ENCODE measurements at places on chromosomes 1 and 21.

DNA sequence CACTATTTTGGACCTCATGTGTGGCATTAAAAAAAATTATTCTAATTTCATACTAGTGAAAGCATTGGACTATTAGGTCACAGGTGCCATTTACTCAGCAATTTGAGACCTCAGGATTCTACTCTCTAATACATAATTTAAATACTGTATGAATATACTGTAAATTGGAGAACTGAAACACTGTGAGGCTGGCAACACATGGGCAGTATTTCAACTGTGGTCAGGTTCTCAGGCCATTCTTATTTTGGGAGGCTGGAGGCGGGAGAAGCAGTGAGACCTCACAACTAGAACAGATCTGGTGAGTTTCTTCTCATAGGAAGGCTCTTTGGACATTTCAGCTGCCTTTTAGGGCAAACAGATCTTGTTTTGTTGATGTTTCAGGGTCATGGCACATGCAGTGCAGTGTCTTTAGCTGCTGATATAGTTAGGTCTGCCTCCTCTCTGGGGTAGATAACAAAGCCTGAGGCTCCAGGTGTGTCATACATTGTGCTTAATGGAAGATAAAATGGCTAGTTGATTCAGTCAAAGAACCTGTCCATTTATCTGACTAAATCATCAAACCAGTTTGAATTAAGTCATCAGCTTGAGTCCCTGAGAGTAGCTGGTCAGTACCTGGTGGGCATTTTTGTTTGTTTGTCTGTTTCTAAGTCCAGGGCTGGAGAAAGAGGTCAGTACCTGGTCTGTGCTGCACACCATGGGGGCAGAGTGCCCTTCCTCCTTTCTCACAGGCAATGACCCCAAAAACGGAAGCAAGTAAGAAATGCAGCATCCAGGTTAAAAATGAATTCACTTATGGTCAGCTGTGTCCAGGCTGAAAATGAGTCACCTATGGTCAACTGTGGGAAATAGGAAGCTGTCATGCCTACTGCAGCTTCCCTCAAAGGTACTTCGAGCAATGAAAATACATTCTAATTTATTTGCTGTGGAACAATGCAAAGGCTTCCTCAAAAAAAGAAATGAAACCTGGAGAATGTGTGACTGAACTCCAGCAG, 216.2 kb downstream of the SDCCAG8 start:
- no peak for DNase-seq

DNA sequence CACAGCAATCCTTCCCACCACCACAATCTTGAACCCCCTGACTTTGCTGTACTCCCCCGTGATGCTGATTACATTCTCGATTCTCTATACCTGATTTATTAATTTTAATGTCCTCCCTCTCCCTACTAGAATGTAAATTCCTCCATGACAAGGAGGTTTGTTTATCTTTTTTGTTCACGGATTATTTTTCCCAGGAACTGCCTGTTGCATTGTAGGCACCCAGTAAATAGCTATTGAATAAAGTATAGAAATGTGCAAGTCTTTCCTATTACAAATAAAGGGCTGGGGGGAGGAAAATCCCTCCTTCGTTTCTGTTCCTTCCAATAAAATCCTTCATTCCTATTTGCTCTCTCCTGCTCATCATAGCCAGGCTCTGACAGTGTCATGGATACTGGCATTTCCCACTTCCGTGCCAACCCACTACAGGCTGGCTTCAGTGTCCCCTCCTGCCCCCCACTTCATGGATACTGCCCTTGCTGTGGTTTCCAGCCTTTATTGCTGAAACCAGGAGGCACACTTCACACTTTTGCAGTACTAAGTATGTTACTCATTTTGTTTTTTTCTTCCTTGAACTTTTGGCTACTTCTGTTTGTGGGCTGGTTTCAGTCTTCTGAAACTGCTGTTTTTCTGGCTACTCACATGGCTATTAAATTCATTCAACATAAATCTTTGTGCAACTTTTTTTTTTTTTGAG, 7.5 kb downstream of the KIF1B start:
- no peak for DNase-seq

- no peak for DNase-seq
Measured at GRCh38 chr1:28087614-28088167, 719 bp downstream of the EYA3 start.

DNA sequence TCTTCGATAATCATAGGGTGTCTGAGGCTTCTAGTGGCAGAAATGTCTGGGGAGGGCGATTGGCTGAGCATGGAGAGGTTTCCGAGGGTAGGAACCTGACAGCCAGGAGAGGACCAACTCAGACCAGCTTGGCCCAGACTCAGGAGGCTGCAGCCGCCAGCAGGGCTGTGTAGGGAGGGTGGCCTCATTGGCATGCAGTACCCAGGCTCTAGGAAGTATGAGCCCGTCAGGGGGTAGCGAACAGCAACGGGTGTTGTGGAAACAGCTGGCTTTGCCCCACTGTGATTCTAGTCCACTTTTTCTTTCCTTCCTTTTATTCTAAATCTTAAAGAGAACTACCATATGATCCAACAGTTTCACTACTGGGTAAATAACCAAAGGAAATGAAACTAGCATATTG, 103.3 kb downstream of the DIRAS3 start:
- no peak for DNase-seq

GRCh38 chr1:246435421-246436041, 71.5 kb downstream of the SMYD3 start:
- no peak for DNase-seq

GRCh38 chr1:183699616-183700160, 46.6 kb upstream of the APOBEC4 start:
- DNase-seq: no peak

DNA sequence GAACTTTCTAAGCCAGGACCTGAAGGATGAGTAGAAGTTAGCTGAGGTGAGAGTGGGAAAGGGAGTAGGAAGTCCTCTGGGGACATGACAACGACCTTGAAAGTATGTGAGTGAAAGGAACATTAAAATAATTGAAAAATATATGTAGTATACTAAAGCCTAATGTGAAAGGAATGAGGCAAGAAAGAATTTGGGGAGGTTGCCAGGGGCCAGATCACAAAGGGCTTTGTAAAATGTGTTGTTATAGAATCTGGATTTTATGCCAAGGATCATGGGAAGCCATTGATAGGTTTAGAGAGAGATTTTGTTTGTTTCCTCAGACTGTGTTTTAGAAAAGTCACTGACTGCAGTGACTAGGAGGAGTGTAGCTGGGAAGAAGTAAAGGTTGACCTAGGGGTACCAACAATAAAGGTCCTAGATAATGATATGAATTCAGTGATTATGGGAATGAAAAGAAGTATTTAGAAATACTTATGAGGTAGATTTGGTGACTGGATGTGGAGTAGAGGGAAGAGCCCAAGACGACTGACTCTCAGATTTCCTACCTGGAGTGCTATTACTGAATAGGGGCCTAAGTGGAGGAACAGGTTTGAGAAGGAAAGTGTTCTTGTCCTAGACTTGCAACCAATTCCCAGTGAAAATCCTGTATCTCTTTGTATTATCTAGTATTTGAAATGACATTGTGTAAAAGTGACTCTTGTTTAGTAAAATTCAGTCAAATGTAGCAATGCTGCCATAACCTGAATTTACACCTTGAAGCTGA, 179.8 kb downstream of the PHTF1 start:
- DNase-seq: no peak

DNA sequence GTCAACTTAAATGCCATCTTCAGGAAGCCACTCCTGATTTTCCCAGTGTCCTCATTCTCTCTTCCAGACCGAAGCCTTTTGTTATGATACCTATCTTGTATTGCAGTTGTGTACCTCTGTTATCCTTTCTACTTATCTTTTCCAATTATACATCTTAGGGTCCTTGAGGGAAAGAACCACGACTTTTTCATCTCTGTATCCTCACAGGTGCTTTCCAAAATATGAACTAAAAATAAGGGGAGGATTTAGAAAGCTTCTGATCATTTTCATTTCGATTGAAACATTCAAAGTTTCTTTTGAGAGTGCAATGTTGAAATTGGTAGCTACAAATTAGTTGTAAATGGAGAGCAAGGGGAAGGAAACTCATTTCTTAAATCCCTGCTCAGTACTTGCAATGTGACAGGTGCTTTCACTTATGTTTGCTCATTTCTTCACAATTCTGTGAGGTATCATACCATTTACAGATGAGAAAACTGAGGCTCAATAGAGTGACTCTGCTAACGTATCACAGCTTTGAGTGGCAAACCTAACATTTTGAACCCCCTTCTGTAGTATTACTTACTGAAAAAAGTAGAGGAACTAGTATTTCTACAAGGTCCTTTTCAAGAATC, 24.2 kb downstream of the SLC19A2 start:
- DNase-seq: no peak

- DNase-seq: no peak
Measured at GRCh38 chr1:232577772-232578171, 52.2 kb downstream of the SIPA1L2 start.

- DNase-seq: no peak
Measured at GRCh38 chr1:64828829-64829228, 84.0 kb downstream of the RAVER2 start.

GRCh38 chr1:200550367-200550766, 70.2 kb downstream of the KIF14 start:
- DNase-seq: no peak

- DNase-seq: no peak
Measured at GRCh38 chr1:42817976-42818375, 779 bp upstream of the SVBP start.

- no peak for DNase-seq
Measured at GRCh38 chr1:159990005-159990404, 36.0 kb upstream of the SLAMF9 start.

- no peak for DNase-seq
Measured at GRCh38 chr1:240831922-240832321, 220.0 kb upstream of the GREM2 start.

DNA sequence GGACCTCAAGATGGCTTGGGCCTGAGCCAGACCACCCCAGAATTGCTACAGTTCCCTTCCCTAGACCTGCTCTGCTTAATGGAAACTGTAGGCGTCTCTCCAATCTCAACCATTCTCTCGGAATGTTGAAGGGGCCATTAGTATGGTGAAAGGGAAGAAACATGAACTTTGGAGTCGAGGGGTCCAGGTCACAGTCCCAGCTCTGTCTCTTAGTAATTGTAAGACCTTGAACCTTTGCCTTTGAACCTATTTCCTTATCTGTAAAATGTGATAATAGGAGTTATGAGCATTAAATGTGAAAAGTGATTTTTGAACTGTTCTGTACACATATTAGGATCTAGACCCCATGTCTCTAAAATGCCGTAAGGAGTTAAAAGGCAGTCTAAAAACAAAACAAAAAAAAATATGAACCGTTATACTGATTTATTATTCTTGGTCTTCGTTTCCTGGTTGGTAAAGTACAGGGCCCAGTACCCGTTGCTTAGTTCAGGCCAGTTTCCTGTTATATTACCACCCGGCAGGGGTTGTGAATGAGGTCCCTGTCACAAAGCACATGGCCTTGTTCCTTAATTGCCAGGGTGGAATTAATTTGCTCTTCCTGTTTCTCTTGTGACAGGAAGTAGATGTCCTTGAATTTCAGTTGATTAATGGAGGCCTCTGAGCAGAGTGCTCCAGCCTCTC, 42.3 kb downstream of the TCEANC2 start:
- DNase-seq: no peak

GRCh38 chr1:216830424-216831210, 107.4 kb upstream of the ESRRG start:
- DNase-seq: no peak

DNA sequence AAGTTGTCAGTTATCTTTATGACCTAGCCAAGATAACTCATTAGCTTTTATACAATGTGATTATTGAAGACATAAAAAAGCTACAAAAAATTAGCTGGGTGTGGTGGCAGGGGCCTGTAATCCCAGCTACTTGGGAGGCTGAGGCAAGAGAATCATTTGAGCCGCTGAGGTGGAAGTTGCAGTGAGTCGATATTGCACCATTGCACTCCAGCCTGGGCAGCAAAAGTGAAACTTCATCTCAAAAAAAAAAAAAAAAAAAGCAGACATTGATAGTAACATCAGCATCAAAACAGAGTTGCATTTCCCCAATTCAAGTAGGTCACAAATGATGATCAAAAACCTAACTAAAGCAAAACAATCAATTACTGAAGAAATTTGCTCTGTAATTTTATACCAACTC, 191.4 kb downstream of the PTGER3 start:
- no peak for DNase-seq

DNA sequence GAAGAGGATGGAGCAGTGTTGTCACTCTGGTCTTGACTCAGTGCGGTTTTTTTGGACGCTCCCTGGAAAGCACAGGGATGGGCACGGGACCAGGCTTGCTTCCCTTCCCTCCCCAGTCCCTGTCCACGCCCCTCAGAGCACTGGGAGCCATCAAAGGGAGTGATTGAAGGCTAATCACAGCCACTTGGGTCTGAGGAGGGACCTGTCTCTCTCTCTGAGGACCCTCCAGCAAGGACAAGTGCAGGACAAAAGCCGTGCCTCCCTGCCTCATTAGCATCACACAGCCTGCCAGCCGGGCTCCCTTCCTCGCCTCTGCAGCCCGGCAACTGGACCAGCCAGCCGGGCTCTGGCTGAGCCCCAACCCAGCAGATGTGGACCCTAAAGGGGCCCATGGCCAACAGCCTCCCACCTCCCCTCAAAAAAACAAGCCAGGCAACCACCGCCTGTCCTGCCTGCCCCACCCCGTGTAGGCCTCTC, 18.6 kb upstream of the PDZK1IP1 start:
- no peak for DNase-seq

DNA sequence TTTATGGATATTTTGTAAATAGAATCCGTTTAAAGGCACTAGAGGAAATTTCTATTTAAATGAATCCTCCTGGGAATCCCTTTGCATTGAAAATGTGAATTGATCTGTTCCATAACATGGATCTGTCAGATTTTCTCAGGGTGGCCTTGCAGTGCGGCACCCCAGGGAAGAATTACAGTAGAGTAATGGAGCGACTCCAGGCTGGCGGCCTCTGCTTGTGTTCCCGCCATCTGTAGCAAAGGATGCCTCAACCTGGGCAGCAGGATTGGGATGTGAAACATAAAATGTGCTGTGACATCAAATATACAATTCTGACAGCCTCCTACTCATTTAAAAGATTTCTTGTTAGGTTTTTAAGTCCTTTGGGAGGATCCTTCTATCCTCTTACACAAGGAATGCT, 115.9 kb downstream of the RHOU start:
- no peak for DNase-seq

DNA sequence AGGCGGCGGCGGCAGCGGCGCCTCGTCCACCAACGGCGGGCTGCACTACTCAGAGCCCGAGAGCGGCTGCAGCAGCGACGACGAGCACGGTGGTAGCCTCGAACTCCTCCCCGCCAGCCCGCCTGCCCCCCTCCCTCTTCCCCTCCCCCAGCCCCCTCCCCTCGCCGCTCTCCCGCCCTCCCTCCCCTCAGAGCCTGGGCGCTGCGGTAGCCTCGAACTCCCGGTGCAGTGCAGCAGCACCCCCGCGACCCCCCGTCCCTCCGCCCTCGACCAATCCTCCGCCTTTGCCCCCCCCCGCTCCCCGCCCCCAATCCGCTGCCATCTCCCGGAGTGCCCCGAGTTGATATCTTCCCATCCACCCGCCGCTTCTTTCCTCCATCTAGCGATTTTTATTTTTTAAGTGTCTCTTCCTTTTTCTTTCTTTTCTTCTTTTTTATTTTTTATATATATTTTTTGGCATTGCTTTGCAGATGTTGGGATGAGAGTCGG, 516 bp downstream of the RCOR3 start:
- no peak for DNase-seq

GRCh38 chr1:210951279-210951678, 182.7 kb downstream of the KCNH1 start:
- no peak for DNase-seq

All from SK-N-DZ (cell line).